ENCODE measurements at places on chromosomes 4 and X. TPM values are rescaled to one million over a fixed set of nuclear protein-coding genes. Genes with fewer than 3 reads are reported as not detected.

The NDNF gene
- 5.1 TPM for total RNA-seq

The CYBB gene
- 25.5 TPM for total RNA-seq

DNA sequence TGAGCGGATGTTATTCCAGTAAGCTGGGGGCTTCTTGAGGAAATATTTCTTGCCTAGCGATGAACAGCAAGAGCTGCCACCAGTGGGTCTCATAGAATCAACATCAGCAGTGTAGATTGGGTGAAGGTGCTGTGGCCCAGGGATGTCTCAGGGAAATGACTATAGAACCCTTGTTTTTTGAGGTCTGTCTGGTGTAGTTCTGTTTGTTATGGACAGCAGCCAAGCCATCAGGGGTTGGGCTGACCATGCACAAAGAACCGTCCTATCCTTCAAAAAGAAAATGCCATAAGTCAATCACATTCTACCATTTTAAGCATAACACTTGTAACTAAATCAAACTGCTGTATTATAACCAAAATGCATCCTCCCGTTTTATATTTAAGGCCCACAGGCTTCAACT lies 17.3 kb upstream of the C1GALT1C1 start:
- no peak for DNase-seq

The AMER1 gene
- total RNA-seq, result 4.3 TPM

DNA sequence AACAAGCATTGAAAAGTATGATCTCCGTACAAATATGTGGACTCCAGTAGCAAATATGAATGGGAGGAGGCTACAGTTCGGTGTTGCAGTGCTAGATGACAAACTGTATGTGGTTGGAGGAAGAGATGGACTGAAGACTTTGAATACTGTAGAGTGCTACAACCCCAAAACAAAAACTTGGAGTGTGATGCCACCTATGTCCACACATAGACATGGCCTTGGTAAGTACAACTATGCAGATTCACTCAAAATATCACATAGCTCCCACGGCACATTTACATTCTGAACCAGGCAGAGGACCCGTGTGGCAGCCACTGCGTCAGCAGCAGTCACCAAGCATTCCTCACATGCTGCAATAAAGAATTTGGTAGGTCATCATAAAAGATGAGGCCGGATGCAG lies 41.3 kb downstream of the KLHL5 start:
- DNase-seq, result no peak

DNA sequence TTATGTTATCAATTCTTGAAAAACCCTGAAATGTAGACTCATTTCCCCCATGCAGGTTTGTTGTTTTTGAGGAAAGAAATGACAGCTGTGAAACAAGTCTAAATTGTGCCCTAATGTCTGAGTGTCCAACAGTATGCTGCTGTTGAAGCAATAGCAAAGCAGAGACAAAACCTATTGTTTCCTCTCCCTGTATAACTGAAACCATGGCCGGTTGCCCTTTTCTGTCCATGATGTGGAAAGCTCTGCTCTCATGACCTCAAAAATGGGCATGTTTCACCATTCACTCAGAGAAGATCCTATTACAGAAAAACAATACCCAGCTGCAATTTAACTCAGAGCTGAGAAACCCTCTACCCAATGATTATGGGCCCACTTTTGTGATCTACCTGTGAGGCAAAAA lies 312.6 kb upstream of the FTHL17 start:
- no peak for DNase-seq

DNA sequence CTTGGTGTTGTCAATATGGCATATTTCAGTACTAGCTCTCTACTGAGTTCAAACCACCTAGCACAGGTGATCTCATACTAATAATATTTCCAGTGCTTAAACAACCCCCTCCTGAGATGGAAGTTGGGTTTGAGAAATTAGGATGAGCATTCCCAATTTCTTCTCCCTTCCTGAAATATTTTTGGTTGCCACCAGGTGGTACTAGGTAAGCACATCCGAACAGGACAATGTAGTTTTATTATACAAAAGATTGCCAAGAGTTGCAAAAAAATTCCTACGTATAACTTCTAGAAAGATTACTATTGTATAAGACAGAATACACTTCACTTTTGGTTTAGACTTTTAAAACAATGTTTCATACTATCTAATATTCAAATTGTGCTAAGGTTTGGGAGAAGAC lies 484.5 kb downstream of the PACRGL start:
- no peak for DNase-seq

DNA sequence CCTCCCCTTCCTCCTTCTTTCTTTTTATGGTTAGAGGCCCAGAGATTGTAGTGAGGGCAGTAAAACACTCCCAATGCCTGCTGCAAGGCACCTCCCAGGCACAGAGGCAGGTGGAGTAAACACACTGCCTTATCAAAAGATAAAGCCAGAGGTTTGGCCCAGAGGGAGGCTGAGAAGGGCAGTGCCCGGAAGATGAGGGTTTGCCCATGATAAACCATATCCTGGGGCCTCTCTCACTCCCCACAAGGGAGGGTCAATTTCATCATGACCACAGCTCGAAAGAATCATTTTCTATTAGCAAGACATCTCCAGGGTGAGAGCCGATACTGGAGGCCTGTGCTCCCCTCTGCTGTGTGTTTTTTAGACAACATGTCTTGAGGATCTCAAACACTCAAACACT lies 98.5 kb upstream of the FAM9C start:
- DNase-seq, result no peak

GRCh38 chr4:114691865-114692264 lies 93.3 kb downstream of the UGT8 start:
- no peak for DNase-seq

The ZNF630 gene
- total RNA-seq, result 6.6 TPM

DNA sequence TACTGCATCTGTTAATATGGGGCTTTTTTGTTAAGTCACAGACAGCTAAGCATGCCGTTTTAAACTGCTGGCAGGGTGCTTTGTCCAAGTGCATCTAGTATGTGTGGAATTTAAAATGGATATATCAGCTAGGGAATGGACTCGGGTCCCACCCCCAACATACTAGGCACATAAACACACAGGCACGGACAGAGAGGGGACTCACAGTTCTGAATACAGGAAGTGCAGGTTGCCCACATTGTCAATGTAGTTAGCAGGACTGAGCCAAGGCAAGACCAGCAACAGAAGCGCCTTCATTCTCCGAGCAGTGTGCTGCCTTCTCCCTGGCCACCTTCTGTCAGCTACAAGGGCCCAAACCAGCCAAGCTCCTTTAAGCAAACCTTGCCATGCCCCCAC lies 33.6 kb downstream of the LNX1 start:
- no peak for DNase-seq

The SLC10A4 gene
- total RNA-seq, result 0.29 TPM

- peak; percentile 97 for DNase-seq
Observed at GRCh38 chr4:145732895-145733880, 53.2 kb downstream of the C4orf51 start.

DNA sequence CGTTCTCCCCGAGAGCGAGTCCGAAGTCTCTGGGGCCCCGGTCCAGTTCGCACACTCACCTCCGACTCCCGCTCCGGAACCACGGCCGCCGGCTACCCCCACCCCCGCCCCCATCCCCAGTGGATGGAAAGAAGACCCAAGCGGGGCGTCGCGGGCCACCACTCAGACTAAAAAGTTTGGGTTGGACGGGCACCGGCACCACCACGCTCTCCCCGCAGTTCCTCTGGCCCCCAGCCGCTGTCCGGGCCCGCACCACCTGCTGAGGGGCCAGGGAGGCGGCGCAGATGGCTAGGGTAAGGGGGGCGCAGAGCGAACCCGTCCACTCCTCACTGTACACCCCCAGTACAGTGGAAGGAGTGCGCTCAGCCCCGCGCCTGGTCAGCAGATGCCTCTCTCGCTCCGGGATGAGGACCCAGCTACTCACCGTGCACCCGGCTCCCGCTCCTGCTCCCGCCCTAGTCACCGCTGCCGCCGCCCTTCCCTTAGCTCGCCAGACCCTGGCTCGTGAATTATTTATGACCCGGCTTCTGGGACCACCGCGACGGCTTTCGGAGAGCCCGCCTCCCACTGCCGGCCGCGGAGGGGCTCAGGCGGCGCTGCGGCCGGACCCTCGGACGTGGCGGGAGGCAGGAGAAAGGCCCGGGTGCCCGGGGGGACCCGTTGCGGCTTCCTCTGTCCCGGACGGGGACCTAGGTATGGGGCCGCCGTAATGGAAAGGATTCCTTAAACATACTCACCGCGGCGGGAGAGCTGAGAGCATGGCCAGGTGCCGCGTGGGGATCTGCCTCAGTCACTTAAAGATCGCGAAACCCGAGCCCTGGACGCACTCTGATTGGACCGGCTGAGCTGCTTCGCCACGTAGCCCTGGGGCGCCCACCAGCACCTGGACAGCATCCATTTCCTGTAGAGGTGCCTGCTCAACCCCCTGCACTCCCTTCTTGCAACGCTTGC lies at the start of gene PROM1:
TSS of gene PROM1 (minus strand) at position 783 of the 951 bp plus-strand sequence. CDS start 8,117 bp downstream, outside the sequence.
- peak; percentile 53 for DNase-seq

DNA sequence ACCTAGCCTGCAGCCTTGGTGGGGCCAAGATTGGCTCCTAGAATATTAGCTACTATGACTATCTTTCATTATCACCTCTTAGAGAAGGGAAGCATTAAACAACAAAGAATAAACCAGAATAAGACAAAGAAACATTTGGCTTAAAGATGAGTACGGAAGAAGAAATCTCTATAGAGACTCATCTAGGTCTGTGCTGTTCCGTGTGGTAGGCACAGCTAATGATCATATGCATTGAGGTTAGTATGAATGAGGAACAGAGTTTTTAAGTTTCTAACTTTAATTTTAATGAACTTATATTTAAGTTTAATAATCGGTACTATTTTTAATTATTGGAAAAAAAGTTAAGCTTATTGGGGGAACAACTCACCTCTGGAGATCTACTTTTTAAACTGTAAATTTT lies 24.6 kb downstream of the ARHGAP24 start:
- no peak for DNase-seq

- DNase-seq, result no peak
Observed at GRCh38 chr4:76300012-76300411, 6.5 kb upstream of the STBD1 start.

DNA sequence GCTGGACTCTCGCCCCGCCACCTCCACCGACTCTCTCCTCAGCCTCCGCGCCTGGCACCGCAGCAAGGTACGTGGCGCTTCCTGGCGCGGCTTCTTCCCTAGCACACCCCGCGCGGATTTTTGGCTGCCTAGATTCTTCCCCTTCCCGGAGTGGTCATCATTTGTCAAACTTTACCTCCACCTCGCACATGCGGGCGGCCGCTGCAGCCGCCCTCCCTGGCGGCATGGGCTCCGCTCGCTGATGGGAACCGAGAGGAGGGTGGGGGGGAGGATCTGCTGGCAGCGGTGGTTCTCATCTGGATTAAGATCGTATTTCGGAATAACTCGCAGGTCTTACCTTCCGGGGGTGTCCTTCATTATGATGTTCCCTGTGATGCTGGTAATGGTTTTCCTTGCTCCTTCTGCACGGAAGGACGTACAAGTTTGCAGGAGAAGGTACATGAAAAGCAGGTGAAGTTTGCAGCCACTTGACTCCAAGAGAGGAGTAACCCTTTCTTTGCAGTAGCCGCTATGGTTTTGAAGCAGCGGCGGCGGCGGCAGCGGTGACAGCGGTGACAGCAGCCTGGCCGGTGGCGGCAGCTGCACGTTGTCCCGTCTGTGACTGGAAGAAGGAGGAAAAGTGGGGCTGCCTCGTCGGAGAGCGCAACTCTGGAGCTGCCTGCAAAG lies 2183.9 kb upstream of the TENM3 start:
- DNase-seq, result no peak

The USP46 gene
- 14.1 TPM for total RNA-seq

DNA sequence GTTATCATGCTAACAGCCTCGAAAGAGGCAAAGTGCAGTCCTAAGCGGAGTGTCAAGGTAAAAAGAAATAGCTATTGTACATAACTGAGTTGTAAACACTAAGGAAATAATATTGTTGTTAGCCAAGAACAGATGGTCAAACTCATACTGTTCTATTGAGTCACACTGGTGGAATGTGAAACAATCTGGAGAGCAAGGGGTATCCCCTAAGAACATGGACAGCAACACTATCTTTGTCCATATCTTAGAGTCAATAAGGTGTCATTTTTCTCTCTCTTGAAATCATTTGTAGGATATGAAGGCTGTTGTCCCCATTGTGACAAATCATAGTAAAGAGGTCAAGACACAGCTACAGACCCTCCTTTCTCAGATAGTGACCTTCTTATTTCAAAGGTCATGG lies 4.5 kb upstream of the PDGFC start:
- no peak for DNase-seq

The PLP1 gene
- 3.4 TPM for total RNA-seq

DNA sequence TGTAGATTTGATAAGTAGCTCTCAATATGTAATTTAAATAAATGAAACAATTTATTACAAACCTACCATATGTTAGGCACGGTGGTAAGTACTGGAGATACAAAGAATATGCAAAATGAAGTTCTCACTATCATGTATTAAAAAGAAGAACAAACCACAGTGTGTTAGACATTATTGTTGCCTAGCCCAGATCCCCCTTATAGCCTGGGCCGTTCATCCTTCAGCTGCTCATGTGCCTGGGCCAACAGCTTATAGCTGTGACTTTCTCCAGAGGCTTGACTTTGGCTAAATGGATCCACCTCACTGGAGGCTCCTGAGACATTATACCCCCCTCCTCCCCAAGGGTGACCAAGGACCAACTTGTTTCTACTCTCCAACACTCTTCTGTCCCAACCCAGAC lies 29.8 kb upstream of the CCNG2 start:
- DNase-seq, result no peak

DNA sequence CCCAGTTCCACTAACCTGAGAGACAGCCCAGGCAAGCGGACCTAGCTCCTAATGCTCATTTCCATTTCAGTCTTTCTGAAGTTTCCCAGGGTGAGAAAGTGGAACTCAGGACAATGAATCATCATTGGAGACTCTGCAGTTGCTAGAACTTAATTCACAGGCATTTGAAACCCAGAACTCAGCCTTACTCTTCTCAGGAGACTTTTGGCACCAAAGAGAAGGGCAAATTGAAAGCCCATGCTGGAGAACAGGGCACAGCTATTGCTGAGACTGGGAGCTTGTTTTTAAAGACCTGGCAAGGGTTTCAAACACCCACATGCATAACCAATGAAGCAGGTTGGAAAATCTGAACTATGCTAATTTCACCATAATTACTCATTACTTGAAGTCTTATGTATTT lies 36.0 kb downstream of the BST1 start:
- no peak for DNase-seq

GRCh38 chr4:77047037-77047436 lies 28.8 kb downstream of the CCNI start:
- no peak for DNase-seq

- no peak for DNase-seq
Observed at GRCh38 chr4:80062527-80062926, 10.5 kb downstream of the ANTXR2 start.

DNA sequence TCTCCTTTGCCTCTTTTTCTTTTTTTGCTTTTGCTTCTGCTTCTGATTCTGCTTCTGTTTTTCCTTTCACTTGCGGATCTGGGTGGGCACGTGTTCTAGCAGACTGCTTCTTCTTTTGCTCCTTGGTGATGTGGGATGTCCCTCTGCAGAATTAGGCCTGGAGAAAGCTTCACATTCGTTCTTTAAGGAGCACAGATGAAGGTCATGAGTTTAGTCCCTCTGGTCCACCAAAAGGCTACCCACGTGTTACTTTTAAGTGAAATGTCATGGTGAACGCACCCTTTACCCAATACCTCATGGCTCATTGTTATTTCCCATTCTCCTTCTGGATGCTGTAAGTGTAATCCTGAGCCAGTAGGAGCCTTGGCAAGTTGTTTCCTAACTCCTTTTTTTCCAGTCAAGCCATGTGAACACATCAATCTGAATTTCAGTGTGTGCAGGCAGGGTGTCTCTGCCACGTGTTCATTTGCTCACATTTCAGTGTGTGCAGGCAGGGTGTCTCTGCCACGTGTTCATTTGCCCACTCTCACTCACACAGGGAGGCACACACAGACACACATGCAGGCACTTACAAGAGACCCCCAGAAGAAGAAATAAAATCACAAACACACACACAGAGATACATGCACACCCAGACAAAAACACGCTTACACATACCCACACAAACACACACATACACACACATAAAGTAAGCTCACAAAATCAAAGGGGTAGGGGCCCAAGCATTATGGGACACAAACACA lies 36.9 kb downstream of the NBDY start:
- DNase-seq, result no peak

All from breast epithelium (tissue), 4 donors.